ENCODE measurements at places on chromosomes 2 and 18. TPM values are rescaled to one million over a fixed set of nuclear protein-coding genes. Genes with fewer than 3 reads are reported as not detected.

The C1QL2 gene
- total RNA-seq = not detected

- DNase-seq = peak; percentile 55
Observed at GRCh38 chr18:32042337-32042736, 23.7 kb downstream of the RNF125 start.

GRCh38 chr2:18855027-18855426 is 265.7 kb upstream of the NT5C1B start:
- no peak for DNase-seq

- DNase-seq = no peak
Observed at GRCh38 chr2:95346231-95346737, 49.1 kb downstream of the KCNIP3 start.

DNA sequence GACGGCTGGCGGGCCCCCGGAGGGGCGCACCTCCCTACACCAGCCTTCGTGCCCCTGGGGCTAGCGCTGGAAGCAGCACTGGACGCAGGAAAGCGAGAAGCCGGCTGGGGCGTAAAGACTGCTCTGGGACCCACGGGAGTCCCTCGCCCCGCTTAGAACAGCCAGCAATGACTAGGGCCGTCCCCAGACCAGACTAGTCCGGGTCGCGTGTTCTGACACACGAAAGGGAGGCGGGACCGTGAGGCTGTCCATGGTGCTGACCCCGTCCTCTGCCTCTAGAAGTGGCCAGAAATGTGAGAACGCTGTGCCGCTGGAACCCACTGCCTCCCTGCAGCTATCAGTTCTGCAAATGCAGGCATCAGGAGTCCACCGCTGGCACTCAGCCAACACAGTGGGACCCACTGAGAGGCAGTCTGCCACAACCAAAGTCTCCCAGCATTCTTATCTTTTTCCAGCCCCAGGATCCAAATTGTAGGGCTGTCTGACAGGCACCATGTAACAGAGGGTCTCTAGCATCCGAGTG is at the start of gene UCN:
Gene UCN (minus strand): TSS at position 87 of the 523 bp plus-strand sequence. CDS start 550 bp downstream, outside the sequence.
- no peak for DNase-seq
